ENCODE measurements at places on chromosomes 7 and 10. TPM values are rescaled to one million over a fixed set of nuclear protein-coding genes. Genes with fewer than 3 reads are reported as not detected.
A peak's percentile ranks its signal among the peaks of the same experiment; 100 is the strongest.

The GTF2IRD1 gene
- total RNA-seq: 0.93 TPM

The NPY4R gene
- not detected for total RNA-seq

The NPFFR1 gene
- total RNA-seq: not detected

The SFTPD gene
- 0.59 TPM for total RNA-seq

The MEST gene
- 0.76 TPM for total RNA-seq

The ADARB2 gene
- total RNA-seq: 13.6 TPM

GRCh38 chr10:123359539-123359938, 205.3 kb downstream of the BUB3 start:
- DNase-seq: no peak

DNA sequence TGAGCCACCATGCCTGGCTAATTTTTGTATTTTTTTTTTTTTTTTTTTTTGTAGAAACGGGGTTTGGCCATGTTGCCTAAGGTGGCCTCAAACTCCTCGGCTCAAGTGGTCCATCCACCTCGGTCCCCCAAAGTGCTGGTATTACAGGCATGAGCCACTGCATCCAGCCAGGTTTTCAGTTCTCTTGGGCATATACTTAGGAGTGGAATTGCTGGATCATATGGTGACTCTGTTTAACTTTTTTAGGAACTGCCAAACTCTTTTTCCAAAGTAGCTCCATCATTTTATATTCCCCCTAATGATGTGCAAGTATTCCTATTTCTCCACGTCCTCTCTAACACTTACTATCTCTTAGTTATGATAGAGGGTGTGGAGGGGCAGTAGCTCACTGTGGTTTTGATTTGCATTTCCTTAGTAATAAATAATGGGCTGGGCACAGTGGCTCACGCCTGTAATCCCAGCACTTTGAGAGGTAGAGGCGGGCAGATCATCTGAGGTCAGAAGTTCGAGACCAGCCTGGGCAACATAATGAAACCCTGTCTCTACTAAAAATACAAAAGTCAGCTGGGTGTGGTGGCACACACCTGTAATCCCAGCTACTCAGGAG, 41.6 kb downstream of the SUFU start:
- no peak for DNase-seq

- no peak for DNase-seq
Observed at GRCh38 chr7:141362580-141363435, 188.4 kb upstream of the AGK start.

DNA sequence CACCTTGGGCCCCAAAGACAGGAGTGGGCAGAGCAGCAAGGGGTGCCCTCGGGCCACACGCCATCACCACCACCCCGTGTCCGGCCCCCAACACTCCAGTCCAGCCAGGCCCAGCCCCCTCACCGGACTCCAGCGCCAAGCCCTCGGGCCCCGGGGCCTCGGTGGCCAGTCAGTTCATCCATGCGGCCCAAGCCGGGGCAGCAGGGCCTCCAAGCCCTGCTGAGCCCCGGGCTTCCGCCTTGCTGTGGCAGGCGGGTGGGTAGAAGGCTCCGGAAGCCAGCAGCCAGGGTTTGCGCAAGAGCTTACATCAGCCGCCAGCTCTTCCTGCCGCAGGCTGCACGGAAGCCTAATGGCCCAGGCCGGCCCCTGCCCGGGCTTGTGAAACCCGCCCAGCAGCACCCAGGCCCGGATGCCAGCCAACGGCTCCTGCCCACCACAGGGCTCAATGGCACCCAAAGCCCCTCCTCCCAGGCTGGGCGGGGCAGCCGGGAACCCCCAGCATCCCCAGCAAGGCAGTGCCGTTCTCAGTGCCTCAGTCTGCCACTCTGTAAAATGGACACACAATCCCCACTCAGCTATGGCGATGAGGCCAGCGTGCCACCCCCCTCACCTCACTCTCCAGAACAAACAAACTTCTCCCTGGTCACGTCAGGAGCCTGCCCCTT, 26.5 kb downstream of the TNRC18 start:
- DNase-seq: peak; percentile 75

DNA sequence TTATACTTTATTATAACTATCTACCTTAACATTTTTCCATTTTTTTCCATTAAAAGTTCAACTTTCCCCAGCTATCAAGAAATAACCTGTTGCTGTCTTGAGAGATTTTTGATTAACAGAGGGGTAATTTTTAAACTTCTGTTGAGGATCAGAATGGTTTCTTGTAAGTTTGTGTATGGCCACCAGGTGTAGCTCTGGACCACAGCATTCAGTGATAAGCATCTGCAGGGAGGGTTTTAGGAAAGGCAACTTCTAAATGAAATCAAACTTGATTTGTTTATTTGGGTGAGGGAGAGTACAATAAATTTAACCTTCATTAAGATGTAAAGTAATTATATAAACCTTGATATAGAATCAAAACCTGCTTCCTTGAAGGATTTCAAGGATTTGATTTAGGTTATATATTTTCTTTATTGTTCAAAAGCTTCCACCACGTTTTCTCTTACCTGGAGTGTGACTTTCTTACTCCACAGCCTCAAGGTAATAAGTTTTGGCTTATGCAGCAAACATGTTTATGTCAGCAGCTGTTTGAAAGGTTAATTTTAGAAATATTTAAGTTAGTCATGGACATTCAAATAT, 153.3 kb downstream of the STK31 start:
- DNase-seq: no peak

GRCh38 chr7:100171087-100171681, 2.8 kb upstream of the GAL3ST4 start:
- DNase-seq: no peak

GRCh38 chr10:75430000-75430763, 1.2 kb upstream of the LRMDA start:
- no peak for DNase-seq

DNA sequence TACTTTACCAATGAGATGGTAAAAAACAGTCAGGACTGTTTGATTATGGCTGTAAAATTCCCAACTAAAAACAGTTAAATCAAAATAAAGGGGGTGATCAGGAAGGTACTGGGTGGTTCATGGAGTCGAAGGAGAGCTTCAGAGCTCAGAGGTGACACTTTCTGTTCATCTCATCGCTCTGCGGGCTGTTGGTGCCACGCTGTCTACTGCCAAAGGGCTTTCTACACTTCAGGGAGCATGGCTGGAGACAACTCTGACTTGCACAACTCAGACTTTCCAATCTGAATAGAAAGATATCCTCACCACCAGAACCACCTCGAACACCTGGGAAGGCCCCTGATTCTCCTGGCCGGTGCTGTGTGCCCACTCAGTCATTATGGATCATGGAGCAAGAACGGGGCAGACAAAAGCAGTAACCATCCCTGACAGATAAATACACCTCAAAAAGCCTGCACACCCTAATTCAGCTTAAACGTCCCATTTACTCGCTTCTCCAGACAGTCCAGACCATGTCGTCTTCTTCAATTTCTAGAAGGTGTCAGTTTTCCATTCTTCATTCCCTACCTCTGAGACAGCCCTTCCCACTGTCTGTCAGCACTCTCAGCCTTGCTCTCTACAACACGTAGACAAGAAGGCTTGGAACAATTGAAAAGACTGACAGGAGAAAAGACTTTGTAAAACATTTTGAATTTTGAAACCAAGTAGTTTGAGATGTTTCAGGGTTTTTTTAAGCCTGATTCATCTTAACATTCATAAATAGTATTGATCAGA, 348.7 kb upstream of the NFE2L3 start:
- no peak for DNase-seq

DNA sequence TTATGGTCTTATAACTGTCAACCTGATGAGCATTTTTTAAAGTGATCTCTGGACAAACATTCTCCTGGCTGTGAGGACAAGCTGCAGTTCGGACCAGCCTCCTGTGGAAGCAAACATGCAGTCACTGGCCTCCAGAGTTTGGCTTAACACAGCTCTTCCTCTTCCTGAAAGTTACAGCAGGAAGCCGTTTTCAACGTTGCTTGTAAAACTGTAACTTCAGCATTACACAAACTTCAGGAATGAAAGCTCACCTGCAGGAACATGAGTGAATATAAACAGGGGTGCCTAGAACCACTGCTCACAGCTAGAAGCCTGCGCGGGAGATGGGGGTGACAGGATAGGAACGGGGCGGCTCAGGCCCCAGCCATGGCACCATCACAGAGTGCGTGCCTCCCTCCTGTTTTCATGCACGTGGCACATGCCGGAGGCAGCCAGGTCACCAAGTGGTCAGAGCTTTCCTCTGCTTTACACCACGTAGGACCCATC, 292.9 kb upstream of the PITRM1 start:
- DNase-seq: no peak

GRCh38 chr10:131391936-131392335, 80.4 kb upstream of the TCERG1L start:
- DNase-seq: no peak

- DNase-seq: no peak
Observed at GRCh38 chr10:2686691-2687090, 380.7 kb upstream of the PFKP start.

GRCh38 chr10:24825551-24825950, 101.9 kb upstream of the ARHGAP21 start:
- no peak for DNase-seq

DNA sequence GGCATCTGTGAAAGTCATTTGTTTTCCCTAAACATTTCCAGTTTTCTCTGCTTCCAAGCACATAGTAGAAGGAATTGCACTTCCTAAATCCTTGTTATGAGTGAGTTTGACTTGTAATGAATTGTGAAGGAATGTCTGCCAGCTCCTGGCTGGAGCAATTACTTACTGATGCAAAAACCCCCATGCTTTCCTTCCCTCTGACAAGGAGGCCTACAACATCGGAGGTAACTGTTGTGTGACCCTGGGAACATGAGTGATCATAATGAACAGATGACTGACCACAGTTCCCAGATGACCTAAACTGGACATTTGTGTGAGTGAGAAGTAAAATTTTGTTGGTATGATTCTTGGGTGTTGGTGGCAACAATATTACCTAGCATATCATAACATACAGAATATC, 21.4 kb upstream of the CPVL start:
- DNase-seq: no peak

GRCh38 chr7:134724606-134725005, 54.8 kb upstream of the CALD1 start:
- DNase-seq: no peak

All from naive thymus-derived CD4-positive, alpha-beta T cell (primary cell).